Adipose tissue (tissue), 3 donors: ENCODE measurements at places on chromosomes 5 and 9. TPM values are rescaled to one million over a fixed set of nuclear protein-coding genes. Genes with fewer than 3 reads are reported as not detected.

Gene SCGB3A2
- polyA plus RNA-seq, result not detected

Gene TAF11L8
- not detected for polyA plus RNA-seq

Gene DOLK
- 4.7 TPM for polyA plus RNA-seq

Gene SPAAR
- polyA plus RNA-seq, result 1.5 TPM

Gene ADAMTS2
- 40.7 TPM for polyA plus RNA-seq

Gene BHMT
- not detected for polyA plus RNA-seq

Gene SEMA5A
- polyA plus RNA-seq, result 0.70 TPM

Gene ANKRD33B
- polyA plus RNA-seq, result 0.32 TPM

Gene DBH
- 0.05 TPM for polyA plus RNA-seq

Gene TMEM171
- 0.52 TPM for polyA plus RNA-seq

Gene FYB1
- 4.9 TPM for polyA plus RNA-seq

Gene SHC3
- 1.5 TPM for polyA plus RNA-seq
